ENCODE measurements at places on chromosomes 1 and 21.

- DNase-seq = no peak
Observed at GRCh38 chr1:48035371-48036141, 38.4 kb upstream of the TRABD2B start.

DNA sequence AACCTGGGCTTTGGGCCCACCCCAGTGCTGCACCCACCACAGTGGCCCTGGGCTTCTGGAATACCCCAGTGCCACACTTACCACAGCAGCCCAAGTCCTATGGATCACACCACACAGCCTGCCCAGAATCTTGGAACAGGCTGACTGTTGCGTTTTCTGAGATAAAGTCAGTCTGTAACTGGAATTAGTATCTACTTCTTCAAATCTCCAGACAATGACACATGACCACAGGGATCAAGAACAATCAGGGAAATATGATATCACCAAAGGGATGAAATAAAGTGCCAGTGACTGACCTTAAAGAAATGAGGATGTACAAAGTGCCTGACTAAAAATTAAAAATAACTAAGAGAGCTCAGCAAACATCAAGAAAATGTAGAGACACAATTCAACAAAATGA, 239.7 kb upstream of the PLD5 start:
- no peak for DNase-seq

DNA sequence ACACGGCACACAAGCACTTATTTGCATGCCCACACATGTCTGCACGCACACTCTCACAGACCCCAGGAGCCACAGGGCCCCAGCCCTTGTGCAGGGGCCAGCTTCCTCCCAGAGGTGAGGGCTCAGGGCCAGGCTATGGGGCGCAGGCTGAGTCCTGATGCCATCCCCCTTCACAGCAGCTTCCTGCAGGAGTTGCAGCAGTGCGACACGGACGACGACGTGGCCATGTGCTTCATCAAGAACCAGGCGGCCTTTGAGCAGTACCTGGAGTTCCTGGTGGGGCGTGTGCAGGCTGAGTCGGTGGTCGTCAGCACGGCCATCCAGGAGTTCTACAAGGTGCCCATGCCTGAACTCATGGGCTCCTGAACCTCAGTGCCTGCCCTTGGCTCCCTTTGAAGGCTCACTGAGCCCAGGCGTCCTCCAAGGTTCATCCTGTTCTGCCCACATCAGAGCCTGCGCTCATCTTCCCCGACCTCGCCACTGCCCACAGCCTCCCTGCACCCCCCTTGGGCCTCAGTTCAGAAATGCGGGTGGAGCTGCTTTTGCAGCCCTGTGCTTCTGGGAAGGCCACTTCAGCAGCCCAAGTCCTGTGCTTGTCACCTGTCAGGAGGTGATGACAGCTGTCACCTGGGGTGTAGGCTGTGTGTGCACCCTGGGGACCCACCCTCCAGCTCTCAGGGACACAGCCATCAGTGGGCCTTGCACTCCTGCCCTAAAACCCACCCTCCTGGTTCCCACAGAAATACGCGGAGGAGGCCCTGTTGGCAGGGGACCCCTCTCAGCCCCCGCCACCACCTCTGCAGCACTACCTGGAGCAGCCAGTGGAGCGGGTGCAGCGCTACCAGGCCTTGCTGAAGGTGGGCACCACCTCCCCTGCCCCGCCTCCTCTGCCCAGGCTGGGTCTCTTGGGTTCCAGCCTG, 66.6 kb downstream of the TRIM11 start:
- no peak for DNase-seq

DNA sequence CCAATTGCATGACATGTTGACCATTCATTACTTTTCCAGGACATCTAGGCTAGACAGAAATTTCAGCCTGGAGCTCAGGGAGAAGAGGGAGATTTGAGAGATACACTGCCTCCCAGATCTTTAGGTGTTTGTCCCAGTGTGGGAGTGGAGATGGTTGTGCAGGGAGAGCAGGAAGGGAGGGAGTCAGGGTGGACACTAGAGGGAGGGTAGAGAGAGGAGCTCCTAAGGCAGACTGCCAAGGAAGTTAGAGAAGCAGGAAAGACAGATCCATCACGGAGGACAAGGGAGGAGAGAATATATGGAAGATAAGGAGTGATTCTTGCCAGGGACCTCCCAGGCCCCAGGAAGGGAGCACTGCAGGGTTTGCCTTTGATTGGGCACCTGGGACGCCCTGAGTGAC, 8.7 kb downstream of the CDCA8 start:
- no peak for DNase-seq

GRCh38 chr1:51071291-51072042, 30.6 kb upstream of the C1orf185 start:
- DNase-seq = no peak

Measured in CD4-positive, alpha-beta T cell treated with Interleukin-6 at 100 ng/mL for 8 hours (primary cell).